ENCODE measurements at places on chromosomes 6 and 20. TPM values are rescaled to one million over a fixed set of nuclear protein-coding genes. Genes with fewer than 3 reads are reported as not detected.

- DNase-seq: no peak
Observed at GRCh38 chr20:57148263-57148662, 118.2 kb downstream of the BMP7 start.

DNA sequence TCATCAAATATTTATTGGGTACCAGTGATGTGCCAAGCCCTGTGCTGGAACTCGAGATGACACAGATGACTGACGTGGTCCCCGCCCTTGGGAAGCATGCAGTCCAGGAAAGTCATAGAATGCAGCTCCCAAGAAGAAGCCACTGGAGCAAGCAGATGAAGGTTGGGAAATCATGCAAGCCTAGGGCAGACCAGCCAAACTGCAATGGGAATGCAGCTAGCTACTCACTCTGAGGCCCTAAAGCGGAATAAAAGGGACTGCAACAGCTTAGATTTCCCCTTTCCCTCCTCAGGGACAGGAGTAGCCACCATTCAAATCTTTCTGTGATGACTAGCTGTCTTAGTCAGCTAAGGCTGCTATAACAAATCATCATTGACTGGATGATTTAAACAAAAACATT, 152.2 kb downstream of the MAFB start:
- DNase-seq: no peak

Gene FOXQ1
- not detected for total RNA-seq

Gene TREM1
- total RNA-seq: not detected

GRCh38 chr20:17556837-17557674, 12.8 kb upstream of the DSTN start:
- DNase-seq: no peak

DNA sequence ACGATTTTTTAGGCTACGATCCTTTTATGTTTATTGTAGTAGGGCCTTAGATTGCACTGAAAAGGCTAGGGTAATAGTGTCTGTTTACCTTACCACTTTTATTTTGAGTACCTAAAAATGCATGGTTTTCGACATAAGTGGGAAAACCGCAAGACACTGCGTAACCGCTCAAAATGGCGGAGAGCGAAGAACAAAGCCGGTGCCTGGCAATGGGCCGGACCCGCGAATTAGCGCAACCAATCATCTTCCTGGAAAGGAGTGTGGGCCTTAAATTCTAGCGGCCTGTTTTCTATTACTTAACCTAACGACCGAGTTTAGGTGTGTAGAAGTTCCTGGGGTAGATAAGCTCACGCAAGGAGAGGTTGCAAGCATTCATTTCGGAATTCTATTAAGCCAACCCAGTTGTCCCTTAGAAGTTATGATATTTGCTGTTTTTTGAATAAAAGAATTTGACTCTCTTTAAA, 118.0 kb downstream of the HFE start:
- peak; percentile 80 for DNase-seq

GRCh38 chr6:138593124-138593877, 94.0 kb upstream of the NHSL1 start:
- DNase-seq: no peak

- DNase-seq: no peak
Observed at GRCh38 chr6:55137929-55138693, 36.2 kb upstream of the HCRTR2 start.

GRCh38 chr6:137045222-137045789, 541 bp upstream of the IL20RA start:
- DNase-seq: no peak

- DNase-seq: peak; percentile 51
Observed at GRCh38 chr20:51525241-51526105, 17.0 kb downstream of the NFATC2 start.

DNA sequence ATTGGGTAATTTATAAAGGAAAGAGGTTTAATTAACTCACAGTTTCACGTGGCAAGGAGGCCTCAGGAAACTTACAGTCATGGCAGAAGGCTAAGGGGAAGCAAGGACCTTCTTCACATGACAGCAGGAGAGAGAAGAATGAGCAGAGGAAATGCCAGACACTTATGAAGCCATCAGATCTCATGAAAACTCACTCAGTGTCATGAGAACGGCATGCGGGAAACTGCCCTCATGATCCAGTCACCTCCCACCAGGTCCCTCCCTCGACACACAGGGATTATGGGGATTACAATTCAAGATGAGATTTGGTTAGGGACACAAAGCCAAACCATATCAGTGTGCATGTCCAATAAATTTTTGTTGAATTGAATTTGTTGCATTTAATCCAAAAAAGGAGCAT, 52.0 kb downstream of the ECT2L start:
- no peak for DNase-seq

Gene KIF3B
- total RNA-seq: 13.1 TPM

Gene TREML2
- 5.8 TPM for total RNA-seq

Gene GTSF1L
- 0.63 TPM for total RNA-seq

GRCh38 chr6:4253604-4254231, 118.3 kb upstream of the ECI2 start:
- no peak for DNase-seq

Gene CDH22
- total RNA-seq: not detected

GRCh38 chr20:48858075-48858790, 30.4 kb upstream of the PREX1 start:
- DNase-seq: no peak

Gene CYP21A2
- total RNA-seq: 0.43 TPM

DNA sequence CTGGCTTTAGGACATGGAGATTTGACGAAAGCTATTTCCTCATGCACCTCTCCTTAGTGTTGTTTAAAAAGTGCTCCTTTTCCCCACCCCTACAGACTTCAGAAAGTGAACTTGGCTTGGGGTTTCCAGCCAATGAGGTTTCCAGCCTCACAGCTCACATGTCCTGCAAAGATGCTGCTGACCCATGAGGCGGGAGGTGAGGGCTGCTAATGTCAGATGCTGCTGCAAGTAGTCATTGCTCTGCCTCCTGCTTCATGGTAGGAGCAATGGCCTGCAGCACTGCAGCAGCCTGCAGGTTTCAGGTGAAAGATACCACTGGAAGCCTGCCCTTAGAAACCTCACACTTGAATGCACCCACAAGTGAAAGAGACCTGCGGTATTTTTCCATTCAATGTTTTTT, 112.8 kb downstream of the LAMP5 start:
- DNase-seq: no peak

Gene STMND1
- not detected for total RNA-seq

GRCh38 chr20:49633643-49634042, 65.7 kb upstream of the PTGIS start:
- no peak for DNase-seq

DNA sequence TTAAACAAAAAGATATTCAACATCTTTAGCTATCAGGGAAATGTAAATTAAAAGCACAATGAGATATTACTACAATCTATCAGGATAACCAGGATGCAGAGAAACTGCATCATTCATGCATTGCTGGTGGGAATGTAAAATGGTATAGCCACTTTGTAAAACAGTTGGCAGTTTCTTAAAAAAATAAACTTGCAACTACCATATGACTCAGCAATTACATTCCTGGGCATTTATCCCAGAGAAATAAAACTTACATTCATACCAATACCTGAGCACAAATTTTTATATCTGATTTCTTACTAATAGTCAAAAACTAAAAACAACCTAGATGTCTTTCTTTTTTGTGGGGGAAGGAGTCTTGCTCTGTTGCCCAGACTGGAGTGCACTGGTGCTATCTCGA, 190.3 kb upstream of the TAB2 start:
- DNase-seq: no peak

Gene SYCP2L
- total RNA-seq: not detected

DNA sequence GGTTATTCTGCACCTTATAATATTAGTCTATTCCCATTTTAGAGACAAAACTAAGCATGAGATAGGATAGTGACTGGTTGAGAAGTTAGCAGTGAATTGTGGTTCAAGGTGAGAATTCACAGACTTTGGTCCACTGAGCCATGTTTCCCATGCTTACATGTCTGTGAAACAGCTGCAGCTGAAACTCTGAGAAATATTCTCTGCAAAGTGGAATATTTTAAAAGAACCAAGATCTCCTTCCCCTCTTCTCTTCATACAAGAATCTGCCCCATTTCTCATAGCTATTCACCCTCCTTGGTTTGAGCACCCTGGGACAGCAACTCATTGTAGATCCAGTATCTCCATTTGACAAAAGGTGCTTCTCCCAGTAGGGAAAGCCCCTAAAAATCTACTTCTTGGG, 70.2 kb upstream of the TMEM170B start:
- no peak for DNase-seq

- no peak for DNase-seq
Observed at GRCh38 chr6:63936399-63936798, 300.8 kb downstream of the PHF3 start.

Gene GHRH
- total RNA-seq: not detected

DNA sequence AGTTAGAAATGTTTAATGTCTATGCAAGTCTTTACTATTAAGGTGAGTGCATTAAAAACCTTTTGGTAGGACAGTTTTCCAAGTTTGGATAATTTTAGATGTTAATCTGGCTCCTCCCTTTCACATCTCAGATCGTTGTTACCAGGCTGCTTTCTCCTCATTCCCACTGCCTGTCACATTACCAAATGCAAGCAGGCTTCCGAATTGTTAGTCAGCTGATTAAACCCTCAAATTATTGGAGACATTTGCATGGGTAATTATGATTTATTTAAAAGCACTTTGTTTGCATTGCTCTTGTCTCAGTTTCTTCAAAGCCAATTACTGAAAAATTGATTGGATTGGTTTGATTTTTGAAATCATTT, 816.5 kb downstream of the KIF16B start:
- no peak for DNase-seq

DNA sequence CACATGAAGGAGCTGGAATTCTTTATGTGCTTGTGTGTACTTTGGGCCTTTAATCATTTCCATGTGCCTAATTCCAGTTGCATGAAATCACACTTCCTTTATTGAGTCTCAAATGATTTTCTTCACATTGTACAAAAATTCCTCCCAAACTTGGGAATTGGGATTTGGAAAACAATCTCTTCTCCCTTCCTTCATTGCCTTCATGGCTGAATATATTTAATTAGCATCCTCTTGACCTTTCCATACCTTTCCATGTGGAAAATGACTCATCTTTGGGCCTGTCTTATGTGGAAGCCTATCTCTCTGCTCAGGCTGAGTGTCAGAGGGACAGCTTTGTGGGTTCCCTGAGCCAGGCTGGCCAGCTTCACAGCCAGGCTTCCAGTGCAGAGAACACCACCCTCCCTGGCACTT, 33.0 kb upstream of the CDH4 start:
- DNase-seq: no peak

DNA sequence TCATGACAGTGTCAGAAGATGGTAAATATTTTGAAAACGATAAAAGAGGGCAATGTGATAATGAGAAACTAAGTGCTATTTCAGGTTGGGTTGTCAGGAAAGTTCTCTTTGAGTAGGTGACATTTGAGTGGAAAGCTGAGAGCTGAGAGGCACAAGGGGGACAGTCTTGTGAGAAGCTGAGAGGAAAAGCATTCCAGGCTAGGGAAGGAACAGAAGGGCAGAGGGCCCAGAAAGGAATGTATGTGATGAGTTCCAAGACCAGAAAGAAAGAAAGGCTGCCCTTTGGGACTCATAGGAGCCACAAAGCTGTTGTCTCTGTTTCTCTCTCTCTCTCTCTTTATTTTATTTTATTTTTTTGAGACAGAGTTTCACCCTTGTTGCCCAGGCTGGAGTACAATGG, 7.6 kb upstream of the RNF182 start:
- DNase-seq: no peak

- peak; percentile 40 for DNase-seq
Observed at GRCh38 chr6:2765896-2766766, 938 bp downstream of the WRNIP1 start.

Gene RAET1L
- total RNA-seq: not detected

- no peak for DNase-seq
Observed at GRCh38 chr20:2059411-2059810, 42.2 kb upstream of the STK35 start.

- DNase-seq: no peak
Observed at GRCh38 chr6:119653329-119653728, 303.8 kb upstream of the MAN1A1 start.

GRCh38 chr6:15417811-15418210, 171.9 kb downstream of the JARID2 start:
- no peak for DNase-seq

GRCh38 chr6:144617191-144617590, 332.1 kb downstream of the UTRN start:
- DNase-seq: no peak

Gene ZSCAN23
- total RNA-seq: 1.8 TPM

DNA sequence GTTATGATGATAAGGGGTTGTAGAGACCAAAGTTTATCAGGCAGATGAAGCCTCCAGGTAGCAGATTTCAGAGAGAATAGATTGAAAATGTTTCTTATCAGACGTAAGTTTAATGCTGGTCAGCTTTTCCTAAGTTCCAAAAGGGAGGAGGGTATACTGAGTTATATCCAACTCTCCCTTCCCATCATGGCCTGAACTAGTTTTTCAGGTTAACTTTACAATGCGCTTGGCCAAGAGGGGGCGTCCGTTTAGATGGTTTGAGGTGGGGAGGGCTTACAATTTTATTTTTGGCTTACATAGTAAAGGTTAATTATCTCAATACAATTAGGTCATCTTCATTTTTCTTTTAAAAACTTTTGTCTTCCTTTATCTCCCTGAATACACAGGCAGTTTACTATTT, 19.4 kb upstream of the IL22RA2 start:
- DNase-seq: no peak

- DNase-seq: no peak
Observed at GRCh38 chr6:74966712-74967111, 239.1 kb downstream of the COL12A1 start.

DNA sequence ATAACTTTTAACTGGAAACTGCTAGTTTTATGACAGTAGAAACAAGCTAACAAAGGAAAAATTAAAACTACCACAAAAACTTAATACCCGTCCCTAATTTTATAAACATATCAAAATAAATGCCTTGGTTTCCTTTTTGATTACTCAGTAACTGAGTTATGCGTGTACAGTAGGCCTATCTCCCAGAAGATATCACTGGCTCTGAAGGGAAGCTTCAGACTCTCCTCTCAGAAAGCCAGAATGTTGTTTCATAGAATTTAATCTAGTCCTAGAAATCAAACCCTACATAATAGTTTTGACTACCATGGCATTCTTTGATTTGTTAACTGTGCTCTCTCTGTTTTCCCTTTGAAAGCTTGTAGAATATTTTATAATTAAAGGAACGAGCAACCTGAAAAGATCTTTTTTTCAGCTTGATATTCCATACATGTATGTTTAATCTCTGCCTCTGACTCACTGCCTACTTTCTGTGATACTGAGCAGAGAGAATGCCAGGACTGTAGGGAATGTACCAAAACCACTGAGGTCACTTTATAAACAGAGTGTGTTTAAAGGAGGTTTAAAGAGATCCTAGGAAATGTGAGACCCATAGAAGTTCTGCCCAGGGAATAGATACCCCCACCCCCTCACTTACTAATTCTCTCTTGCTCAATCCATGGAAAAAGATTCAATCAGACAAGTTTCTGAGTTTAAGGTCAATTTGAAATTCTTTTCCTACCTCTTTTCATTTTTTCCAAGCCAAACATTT, 311.5 kb downstream of the HDGFL1 start:
- DNase-seq: no peak
